Endothelial cell of umbilical vein (primary cell): ENCODE measurements at places on chromosomes 2 and 18. TPM values are rescaled to one million over a fixed set of nuclear protein-coding genes. Genes with fewer than 3 reads are reported as not detected.
A peak's percentile ranks its signal among the peaks of the same experiment; 100 is the strongest.

The UBE2E3 gene
- 81.5 and 89.2 TPM in 2 replicates for total RNA-seq

The TRABD2A gene
- total RNA-seq = 0.99 and 1.8 TPM in 2 replicates

The CRACDL gene
- 3.8 and 6.3 TPM in 2 replicates for total RNA-seq

The BOLL gene
- not detected in 2 replicates for total RNA-seq

The GAL3ST2 gene
- total RNA-seq = 0.23 TPM in 1 of 2 replicates, not detected in the other

The MSTN gene
- not detected in 2 replicates for total RNA-seq

The CCBE1 gene
- not detected in 2 replicates for total RNA-seq

The COL4A3 gene
- not detected in 2 replicates for total RNA-seq

The SLC35F6 gene
- total RNA-seq = 36.6 and 39.8 TPM in 2 replicates

The UGT1A5 gene
- not detected in 2 replicates for total RNA-seq

The MC5R gene
- not detected in 2 replicates for total RNA-seq

GRCh38 chr18:32156855-32157254 is 33.0 kb upstream of the MEP1B start:
- no peak for DNase-seq

DNA sequence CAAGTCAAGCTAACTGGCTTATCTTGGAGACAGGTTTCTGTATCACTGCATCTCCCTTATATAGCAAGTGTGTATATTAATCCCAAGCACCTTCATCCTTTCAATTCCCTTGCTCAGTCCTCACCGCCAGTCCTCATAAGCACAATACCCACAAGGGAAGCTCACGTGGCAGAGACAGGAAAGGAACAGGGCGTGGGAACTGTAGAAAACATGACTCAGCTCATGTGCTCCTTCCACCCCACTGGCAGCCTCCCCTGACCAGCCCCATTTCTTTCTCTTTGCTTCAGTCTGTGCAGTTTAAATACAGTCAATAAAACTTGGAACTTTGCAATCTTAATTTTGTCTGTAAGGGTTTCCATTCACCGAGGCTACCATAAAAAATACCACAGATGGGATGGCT is 36.5 kb upstream of the CDH19 start:
- peak; percentile 72 for DNase-seq

GRCh38 chr2:20093263-20094141 is 42.1 kb upstream of the LAPTM4A start:
- peak; percentile 69 for DNase-seq

- DNase-seq = peak; percentile 94
Measured at GRCh38 chr2:159946326-159946999, 116.0 kb downstream of the PLA2R1 start.

DNA sequence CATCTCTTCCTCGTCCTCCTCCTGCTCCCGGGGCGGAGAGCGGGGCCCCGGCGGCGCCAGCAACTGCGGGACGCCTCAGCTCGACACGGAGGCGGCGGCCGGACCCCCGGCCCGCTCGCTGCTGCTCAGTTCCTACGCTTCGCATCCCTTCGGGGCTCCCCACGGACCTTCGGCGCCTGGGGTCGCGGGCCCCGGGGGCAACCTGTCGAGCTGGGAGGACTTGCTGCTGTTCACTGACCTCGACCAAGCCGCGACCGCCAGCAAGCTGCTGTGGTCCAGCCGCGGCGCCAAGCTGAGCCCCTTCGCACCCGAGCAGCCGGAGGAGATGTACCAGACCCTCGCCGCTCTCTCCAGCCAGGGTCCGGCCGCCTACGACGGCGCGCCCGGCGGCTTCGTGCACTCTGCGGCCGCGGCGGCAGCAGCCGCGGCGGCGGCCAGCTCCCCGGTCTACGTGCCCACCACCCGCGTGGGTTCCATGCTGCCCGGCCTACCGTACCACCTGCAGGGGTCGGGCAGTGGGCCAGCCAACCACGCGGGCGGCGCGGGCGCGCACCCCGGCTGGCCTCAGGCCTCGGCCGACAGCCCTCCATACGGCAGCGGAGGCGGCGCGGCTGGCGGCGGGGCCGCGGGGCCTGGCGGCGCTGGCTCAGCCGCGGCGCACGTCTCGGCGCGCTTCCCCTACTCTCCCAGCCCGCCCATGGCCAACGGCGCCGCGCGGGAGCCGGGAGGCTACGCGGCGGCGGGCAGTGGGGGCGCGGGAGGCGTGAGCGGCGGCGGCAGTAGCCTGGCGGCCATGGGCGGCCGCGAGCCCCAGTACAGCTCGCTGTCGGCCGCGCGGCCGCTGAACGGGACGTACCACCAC is 2.1 kb downstream of the GATA6 start:
- DNase-seq = no peak

DNA sequence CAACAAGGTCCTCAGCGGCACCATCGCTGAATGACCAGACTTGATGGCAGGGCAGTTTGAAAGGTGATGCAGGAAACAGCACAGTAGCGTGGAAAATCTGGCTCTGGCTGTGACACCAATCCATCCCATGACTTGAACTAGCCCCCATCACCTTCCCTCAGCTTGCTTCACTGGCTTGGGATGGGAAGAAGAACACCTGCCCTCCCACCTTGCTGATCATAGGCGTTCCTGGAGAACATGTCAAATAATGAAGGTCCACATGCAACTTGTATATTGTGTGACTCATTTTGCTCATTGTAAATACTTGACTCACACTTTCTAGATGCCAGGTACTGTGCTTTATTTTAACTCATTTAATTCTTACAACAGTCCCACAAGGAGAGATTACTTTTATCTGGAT is 292.4 kb upstream of the SPRED2 start:
- no peak for DNase-seq

- DNase-seq = no peak
Measured at GRCh38 chr18:41753826-41754225, 201.2 kb upstream of the PIK3C3 start.

GRCh38 chr18:55300936-55301531 is 287.0 kb downstream of the TCF4 start:
- no peak for DNase-seq

- no peak for DNase-seq
Measured at GRCh38 chr18:48635806-48636205, 97.0 kb downstream of the CTIF start.

GRCh38 chr2:24122366-24123194 is 554 bp downstream of the PFN4 start:
- DNase-seq = peak; percentile 12

DNA sequence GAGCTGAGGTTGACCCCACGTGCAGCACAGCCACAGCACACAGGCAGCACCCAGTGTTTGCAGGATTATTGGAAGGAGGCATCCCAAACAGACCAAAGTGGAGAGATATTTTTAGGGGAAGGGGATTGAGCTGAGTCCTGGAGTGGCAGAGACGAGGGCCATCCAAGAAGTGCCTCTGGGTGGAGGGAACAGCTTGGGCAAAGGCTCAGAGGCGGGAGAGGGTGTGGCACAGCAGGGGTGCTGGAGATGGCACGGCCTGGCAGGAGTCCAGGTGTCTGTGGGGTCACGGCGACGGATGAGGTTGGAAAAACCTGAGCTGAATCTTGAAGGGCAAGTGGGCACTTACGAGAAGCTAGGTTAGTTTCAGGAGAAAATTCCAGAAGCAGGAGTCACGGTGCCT is 60.6 kb downstream of the INHBB start:
- DNase-seq = no peak

DNA sequence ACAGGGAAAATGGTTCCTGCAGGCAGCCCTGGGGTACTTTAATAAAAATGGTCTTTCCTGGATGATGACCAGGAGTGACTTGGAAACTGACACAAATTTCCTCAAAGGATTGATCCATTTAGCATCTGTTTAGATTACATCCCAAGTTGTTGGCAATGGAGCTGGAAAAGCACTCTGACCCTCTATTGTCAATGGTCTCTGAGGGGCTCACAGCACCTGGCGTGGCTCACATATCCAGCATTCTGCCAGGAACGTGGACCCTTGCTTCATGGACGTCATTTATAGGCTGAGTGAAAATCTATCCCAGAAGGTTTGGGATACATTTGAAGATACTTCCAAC is 43.8 kb downstream of the SERTAD2 start:
- DNase-seq = no peak

DNA sequence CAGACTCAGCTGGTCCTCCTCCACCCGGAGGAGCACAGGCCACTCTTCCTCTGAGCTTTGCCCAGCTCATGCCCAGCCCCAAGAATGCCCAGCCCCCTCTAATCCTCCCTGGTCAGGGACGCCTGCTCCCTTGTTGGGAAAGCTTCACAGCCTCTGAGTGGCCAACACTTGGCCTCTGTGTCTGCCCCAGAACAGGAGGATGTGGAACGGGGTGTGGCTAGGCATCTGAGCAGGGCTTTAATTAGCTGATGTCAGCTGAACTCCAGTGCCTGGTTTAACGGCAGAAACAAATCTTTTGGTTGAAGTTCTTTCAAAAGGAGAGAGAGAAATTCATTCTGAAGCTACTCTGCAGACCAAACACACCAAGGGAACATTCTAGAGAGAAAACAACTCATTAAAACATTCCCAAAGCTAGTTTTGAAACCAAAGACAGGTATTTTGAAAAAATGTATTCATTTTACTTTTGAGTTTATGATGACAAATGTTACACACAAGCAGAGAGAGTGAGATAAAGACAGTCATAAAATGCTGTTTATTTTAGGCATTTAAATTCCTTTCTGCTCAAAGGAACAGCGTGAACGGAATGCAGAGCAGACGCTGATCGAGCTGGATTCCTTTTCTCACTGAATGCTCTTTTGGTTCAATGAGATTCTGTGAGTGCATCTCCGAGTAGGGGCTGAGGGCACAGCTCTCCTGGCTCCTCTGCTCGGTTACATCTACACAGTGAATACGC is 63.8 kb downstream of the RTP5 start:
- DNase-seq = no peak

- DNase-seq = no peak
Measured at GRCh38 chr2:167114018-167114417, 225.7 kb downstream of the XIRP2 start.

- DNase-seq = peak; percentile 48
Measured at GRCh38 chr2:98669675-98670074, 61.3 kb downstream of the MGAT4A start.

DNA sequence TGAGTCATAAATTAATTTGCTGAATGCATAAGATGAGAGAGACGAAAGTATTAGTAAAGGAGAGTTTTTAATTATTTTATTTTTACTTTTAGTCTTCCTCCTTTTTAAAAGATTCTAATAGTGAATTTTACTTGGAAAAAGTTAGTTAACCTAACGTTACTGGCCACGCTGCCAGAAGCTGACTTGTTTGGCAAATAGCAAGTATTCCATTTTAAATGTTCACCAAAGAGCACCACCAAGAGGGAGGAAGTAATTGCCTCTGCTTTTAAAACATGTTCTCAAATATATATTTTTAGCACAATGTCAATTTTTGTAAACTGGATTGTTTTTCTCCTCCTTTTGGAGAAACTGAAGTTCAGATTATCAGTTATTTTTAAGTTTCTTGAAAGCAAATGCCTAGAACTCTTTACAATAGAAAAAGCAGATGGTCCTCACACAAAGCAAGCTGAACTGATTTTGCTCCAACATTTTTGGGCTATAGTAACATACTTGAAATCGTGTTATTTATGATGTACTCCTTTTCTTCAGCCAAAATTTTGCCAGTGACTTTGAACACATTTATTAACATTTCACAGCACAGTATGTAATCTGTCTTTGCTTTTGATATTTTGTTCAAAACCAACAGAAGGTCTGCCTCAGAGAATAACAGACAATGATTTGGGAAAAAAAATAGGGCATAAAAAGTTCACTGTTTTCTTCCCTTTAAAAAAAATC is 1311.0 kb upstream of the FAM98A start:
- no peak for DNase-seq

- DNase-seq = no peak
Measured at GRCh38 chr18:10262566-10262965, 191.9 kb upstream of the APCDD1 start.

DNA sequence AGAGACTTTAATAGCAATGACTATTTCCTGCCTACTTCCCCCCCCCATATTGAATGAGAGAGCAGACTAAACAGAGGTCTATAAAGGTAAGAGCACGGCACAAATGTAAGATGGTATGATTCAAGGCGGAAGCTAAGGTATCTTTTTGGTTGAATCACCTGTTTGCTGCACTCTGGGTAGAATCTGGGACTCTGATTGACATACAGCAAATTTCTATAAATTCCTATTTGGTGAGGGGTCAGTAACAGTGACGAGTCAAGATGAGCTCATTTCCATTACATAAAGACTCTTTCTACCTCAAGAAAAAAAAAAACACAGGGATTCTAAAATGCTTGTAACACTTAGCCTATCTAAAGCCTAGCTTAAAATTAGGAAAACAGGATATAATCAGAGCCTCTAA is 297.3 kb downstream of the TNS1 start:
- no peak for DNase-seq

GRCh38 chr2:102025583-102026267 is 34.0 kb downstream of the IL1R2 start:
- no peak for DNase-seq

GRCh38 chr2:241372361-241372992 is 16.4 kb downstream of the FARP2 start:
- no peak for DNase-seq

GRCh38 chr18:9436206-9436929 is 38.9 kb upstream of the RALBP1 start:
- no peak for DNase-seq

GRCh38 chr2:179511105-179511789 is 246.6 kb upstream of the SESTD1 start:
- no peak for DNase-seq

DNA sequence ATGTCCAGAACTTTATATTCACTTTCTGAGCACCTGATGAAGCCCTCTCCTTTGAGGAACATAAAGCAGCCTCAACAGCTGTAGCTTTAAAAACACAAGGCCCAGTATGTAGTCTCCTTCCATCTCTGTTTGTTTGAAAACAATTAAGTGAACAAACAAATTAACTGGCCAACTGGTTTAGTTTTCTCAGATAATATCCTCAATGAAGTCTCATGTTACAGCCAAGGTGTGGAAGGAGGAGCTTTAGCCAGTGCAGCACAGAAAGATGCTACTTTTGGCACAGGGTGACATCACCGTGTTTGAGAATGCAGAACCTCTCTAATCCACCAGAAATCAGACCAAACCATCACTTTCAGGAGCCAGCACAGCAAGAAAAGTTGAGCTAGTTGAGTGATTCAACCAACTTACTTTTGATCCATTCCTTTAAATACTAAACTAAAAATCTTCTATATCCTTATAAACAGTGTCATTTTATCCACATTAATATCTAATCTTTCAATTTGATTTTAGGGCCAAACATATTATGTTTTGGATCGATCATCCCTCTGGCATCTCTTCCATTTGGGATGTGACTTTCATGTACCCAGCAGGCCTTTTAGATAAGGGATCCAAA is 488.7 kb downstream of the ARHGAP15 start:
- DNase-seq = no peak

DNA sequence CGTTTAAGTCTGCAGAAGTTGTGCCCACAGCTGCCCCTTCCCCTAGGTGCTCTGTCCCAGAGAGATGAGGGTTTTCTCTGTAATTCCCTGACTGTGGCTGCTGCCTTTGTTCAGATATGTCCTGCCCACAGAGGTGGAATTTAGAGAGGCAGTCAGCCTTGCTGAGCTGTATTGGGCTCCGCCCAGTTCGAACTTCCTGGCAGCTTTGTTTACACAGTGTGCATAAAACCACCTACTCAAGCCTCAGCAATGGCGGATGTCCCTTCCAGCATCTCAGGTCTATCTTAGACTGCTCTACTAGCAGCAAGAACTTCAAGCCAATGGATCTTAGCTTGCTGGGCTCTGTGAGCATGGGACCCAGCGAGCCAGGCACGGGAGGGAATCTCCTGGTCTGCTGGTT is 48.1 kb downstream of the LHCGR start:
- DNase-seq = no peak
